ENCODE measurements at places on chromosomes 16 and 17.

GRCh38 chr17:50660042-50660886 lies 25.6 kb downstream of the ABCC3 start:
- DNase-seq: no peak

GRCh38 chr17:29158096-29158487 lies 22.1 kb downstream of the MYO18A start:
- DNase-seq: no peak

DNA sequence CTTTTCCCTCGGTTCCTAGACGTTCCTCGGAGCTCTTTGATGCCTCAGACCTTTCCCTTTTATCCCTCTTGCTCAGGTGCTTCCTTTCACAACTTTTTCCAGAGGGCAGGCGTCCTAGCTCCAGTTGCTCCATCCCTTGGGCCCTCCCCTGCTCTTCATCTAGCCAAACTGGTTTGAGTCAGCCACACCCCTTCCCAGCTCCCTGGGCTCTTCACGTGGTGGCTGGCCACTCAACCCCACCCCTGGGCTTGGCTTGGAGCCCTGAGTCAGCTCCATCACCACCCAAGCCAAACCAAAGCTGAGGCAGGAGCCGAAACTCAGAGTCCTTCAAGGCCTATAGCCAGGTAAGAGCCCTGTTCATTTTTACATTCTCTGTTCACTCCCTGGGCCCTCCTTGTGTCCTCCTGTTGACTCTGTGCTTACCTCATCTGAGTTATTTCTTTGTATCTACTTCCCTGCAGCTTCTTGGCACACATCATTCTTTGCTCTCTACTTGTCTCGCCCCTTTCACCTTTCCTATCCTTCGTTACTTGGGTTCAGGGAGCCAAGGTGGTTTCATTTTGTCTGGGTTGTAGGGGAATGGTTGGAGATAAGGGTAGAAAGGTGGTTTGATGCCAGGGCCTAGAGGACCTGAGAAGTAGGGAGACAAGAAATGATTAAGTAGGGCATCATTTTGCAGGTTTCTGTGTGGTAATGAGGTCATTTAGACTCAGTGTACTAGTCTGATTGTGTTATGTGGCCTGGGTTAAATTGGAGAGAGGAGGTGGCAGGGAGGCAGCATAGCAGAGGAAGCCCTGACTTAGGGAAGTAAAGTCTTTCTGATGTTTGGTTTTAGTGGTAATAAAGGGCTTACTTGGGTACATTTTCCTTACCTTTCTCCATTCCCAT lies 7.6 kb upstream of the PHKG2 start:
- DNase-seq: no peak

GRCh38 chr17:51510940-51511339 lies 250.6 kb downstream of the UTP18 start:
- no peak for DNase-seq

DNA sequence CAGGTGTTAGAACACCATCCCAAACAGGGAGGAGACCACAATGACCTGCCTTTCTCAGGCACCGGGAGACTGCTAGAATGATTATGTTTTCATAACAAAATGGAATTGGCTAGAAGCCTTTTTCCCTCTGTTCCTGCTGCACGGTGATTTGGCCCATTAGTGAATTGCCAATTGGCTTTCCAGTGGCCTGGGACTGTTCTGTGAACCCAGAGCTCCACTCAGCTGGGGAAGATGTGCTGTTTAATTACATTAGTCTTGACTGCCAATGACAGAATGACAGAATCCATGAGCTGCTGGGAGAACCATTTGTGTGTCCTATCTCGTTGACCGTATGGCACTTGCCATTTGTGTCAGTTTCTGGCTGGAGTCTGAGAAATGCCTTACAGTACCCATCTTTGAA lies 242.9 kb downstream of the CDH11 start:
- no peak for DNase-seq

- DNase-seq: no peak
These were observed 847 bp downstream of the CKLF start for GRCh38 chr16:66553223-66553622.

GRCh38 chr16:5642011-5642410 lies 544.4 kb upstream of the EEF2KMT start:
- DNase-seq: no peak

DNA sequence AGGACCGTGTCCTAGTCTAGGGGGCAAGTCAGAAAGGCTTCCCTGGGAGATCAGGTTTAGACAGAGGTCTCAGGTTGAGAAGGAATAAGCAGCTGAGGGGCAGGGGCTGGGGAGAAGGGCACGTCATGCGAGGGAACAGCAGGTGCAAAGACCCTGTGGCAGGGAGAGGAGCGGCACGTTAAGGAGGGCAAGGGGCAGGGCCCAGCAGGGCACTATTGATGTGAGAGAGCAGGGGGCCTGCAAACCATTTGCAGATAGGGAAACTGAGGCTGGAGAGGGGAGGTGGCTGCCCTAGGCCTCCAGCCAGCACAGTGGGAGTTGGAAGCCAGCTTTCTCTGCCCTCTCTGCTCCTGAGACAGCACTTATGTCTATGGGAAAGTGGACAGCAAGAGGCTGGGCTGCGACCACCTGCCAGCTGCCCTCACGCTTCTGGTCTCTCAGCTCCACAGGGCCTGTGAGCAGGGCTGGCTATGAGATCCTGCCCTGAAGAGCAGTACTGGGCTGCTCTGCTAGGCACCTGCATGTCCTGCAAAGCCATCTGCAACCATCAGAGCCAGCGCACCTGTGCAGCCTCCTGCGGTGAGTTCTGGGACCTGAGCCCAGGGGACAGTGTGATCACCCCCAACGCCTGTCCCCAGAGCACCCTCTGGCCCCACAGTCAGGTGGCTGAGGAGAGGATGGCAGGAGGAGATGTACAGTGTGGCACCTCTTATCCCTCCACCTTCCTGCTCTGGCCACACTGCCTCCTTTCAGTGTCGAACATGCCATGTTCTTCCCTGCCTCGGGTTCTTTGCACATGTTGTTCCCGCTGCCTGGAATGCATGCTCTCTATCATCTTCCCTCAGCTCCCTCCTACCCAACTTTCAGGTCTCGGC lies 61.5 kb downstream of the USP22 start:
- DNase-seq: no peak

- no peak for DNase-seq
These were observed 7.7 kb upstream of the DCTPP1 start for GRCh38 chr16:30437511-30438046.

DNA sequence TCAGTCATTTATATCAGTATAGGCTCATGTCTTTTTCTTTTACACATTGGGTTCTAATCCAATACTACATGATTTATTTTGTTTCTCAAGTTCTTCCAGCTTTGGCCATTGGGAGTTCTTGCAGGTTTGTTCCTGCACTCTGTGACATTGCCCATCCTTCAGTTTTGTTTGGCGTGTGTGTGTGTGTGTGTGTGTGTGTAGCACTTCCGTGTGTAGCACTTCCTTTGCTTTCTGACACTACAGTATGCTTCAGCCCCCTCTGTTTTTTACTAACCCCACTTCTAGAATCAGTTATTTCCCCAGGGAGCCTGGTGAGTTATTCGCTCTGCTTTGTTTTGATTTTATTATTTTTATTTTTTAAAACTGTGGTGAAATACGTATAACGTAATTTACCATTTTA lies 75.6 kb upstream of the LGALS9 start:
- no peak for DNase-seq

DNA sequence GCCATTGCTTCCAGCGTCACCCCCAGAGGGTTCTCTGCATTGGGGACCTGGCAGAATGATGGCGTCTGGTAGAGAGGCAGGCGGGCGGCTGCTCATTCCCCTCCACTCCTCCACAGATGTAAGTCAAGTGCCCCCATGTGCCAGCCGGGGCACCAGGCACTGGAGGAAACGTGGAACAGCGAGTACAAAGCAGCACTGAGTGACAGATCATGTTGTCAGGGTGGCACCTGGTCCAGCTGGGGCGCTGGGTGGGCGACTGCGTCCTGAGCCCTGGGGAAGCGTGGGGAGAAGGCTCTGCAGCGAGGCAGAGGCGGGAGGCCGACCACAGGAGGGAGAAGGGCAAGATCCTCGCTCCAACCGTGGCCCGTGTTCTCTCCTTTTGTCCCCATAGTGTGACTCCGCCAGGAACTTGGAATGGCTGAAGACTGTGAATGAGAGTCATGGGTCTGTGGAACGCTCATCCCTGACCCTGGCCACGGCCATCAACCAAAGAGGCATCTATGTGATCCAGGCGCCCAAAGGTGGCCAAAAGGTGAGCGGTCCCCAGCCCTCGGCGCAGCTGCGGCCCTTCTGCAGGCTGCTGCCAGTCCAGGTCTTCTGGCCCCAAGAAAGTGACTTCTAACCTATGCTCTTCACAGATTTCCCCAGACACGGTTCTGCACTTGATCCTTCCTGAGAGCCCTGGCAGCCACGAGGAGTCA lies 76.7 kb downstream of the RNF213 start:
- DNase-seq: no peak
